ENCODE measurements at places on chromosomes 2 and 18.

- DNase-seq, result peak; percentile 32
These were observed 18.7 kb downstream of the ORC2 start for GRCh38 chr2:200944467-200945394.

GRCh38 chr18:59233017-59233410 is 13.1 kb downstream of the GRP start:
- DNase-seq, result peak; percentile 62

- DNase-seq, result no peak
These were observed 37.4 kb upstream of the NOL4 start for GRCh38 chr18:34261865-34262780.

- DNase-seq, result no peak
These were observed 119.1 kb downstream of the LYPD1 start for GRCh38 chr2:132550946-132551345.

DNA sequence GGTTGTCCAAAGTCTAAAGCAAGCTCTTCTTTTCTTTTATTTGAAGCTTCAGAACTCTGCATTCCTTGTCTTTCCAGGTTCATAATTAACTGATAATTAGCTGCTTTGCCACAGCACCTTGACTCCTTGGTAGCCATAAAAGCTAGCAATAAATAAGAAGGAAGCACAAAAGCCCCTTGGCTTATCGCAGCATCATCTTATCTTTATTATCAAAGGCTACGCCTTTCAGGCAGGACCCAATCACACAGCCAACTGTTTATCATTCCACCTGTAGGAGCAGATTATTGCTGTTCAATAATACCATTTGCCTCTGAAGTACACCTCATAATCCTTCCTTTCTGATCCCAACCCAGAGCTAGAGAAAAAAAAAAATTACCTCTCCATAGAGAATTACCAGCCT is 489.2 kb downstream of the SATB2 start:
- no peak for DNase-seq

DNA sequence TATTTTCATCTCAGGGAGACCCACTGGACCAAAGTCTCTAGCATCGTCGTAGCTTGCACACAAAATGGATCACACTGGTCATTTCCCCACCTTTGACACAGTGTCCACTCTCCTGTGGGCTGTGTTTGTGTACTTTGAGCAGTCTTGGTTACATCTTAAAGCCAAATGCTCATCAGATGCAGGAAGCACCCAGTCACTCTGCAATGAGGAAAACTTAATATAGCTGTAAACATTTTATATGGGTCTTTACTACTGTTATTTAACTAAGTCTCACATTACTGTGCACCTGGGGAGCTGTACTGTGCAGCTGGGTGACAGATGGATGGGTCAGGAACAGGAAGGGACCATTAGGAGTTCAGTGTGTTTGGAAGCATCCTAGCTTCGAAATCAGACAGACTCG is 109.0 kb upstream of the CXCR4 start:
- no peak for DNase-seq

GRCh38 chr18:55501982-55502710 is 85.8 kb downstream of the TCF4 start:
- no peak for DNase-seq

GRCh38 chr2:180520206-180520605 is 460.2 kb upstream of the UBE2E3 start:
- no peak for DNase-seq

GRCh38 chr2:10303694-10304378 is 1.1 kb downstream of the HPCAL1 start:
- DNase-seq, result no peak

GRCh38 chr2:134796373-134796772 is 42.0 kb upstream of the ACMSD start:
- no peak for DNase-seq

GRCh38 chr2:46257476-46257875 is 39.7 kb upstream of the EPAS1 start:
- no peak for DNase-seq

DNA sequence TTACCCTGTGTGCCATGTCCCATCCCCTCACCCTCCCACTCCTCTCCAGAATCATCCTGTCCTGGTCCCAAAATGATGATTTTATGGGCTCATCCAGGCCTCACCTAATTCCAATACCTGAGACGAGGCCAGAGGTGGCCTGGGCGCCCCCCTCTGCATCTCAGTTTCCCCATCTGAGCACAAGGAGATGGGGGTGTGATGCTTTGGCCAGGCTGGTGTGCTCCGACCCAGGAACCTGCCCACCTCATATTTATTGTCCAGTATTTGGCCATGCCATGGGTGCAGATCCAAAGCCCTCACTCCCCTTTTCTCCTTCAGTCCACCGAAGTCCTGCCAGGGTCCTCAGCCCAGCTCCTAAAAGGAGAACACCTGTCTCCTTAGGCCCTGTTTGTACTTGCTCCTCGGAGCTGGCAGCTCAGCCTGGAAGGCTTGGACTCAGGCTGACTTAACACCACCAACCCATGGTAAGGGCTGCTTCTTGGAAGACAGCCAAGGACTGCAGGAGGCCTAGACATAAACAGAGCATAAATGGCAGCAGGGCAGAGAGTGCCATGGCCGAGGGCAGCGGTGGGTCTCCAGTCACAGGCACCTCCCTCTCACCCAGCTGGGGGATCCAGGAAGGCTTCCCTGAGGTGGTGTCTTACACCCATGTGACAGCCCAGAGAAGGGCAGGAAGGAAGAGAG is 3.6 kb downstream of the TEX51 start:
- no peak for DNase-seq

DNA sequence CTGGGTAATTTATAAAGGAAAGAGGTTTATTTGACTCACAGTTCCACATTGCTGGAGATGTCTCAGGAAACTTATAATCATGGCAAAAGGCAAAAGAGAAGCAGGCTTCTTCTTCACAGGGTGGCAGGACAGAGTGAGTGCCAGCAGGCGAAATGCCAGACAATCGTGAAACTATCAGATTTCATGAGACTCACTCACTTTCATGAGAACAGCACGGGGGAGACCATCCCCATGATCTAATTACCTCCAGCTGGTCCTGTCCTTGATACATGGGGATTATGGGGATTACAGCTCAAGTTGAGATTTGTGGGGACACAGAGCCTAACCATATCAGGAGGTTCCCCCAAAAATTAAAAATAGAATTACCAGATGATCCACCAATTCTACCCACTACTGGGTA is 675.5 kb upstream of the SLC8A1 start:
- no peak for DNase-seq

GRCh38 chr2:138475277-138475776 is 26.2 kb upstream of the SPOPL start:
- no peak for DNase-seq

DNA sequence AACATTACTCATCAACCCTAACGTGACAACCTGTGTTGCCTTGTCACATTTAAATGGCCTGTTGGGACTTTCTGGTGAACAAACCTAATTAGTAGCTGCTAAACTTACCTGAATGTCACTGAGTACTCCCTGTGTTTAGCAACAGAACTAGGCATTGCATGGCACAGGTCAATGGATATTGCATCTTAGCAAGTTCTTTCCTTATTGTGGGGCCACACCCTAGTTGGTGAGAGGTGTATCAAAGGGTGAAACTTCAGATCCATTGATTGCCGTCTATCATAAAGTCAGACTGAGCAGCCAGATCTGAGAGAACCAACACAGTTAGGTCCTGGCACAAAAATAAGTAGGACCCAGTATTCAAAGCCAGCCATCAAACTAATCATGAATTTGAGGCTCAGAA is 29.8 kb upstream of the ZNF385B start:
- DNase-seq, result no peak

GRCh38 chr2:191593622-191594385 is 84.1 kb upstream of the NABP1 start:
- DNase-seq, result peak; percentile 54

DNA sequence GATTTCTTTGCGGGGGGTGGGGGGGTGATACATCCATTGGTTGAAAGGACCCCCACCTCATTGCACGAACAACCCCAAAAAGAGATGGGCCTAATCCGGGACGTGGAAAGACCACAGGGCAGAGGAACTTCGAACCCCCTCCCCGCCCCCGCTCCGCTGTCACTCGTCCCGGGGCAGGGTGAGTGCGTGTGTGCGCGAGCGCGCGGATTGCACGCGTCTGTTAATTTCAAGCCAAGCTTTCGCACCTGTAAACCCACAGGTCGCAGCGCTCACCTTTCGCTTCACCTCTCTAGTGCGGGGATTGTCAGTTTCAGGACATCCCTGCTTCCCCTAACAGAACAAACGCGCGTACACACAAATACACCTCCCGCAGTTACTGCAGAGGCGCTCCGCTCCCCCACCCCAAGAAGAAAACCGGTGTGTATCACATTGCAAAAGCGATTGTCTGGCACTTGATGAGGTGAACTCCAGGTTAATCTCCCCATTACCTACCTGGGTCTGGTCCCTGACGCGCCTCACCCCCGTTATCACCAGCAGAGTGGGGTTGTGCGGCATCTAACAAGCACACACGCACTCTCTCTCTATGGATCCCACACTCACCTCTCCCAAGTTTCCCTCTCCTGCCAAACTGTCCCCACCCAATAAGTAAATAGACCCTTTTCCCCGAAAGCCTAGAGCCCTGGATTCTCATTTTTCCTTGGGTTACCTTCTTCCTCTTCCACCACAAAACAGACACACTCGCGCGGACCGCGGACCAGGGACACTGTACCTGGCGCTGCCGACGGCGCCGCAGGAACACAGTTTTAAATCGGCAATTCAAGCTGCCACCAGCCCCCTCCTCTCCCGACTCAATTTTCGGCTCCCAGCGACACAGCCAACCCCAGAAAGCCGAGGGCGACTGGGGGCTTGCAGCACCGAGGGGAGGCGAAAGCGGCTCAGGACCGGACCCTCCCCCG is 1.0 kb downstream of the CYP26B1 start:
- no peak for DNase-seq

GRCh38 chr2:19722531-19722971 is 179.2 kb downstream of the TTC32 start:
- DNase-seq, result no peak

Data from AG09309 (cell line).